ENCODE measurements at places on chromosomes 2 and 18.

DNA sequence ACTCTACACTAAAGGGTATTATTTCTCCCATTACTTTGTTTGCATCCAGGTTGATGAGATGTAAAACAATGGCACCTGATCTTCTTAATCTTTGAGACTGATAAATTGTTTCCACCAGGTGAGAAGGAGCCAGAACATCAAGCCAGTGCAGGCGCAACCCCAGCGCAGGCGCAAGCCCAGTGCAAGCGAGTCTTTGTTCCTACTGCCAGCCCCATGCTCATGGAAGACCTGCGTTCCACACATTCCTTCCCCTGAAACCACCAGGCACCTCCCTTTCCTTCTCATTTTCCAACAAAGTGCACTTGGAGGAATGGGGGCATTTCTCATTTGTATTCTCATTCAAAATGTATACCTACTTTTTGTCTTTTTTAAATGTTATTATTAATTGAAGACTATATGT is 188.7 kb upstream of the SMAD2 start:
- no peak overlapping the region for H3K4me3 ChIP-seq
- no peak overlapping the region for H3K27ac ChIP-seq
- no peak for DNase-seq
- H3K27me3 ChIP-seq: peaks cover 8% of the 10 kb centered on the region

- no peak overlapping the region for H3K4me3 ChIP-seq
- no peaks in the 10 kb centered on the region for H3K36me3 ChIP-seq
- H3K4me1 ChIP-seq: no peaks in the 10 kb centered on the region
These were observed 117.6 kb downstream of the PRKCE start for GRCh38 chr2:45769056-45769455.

DNA sequence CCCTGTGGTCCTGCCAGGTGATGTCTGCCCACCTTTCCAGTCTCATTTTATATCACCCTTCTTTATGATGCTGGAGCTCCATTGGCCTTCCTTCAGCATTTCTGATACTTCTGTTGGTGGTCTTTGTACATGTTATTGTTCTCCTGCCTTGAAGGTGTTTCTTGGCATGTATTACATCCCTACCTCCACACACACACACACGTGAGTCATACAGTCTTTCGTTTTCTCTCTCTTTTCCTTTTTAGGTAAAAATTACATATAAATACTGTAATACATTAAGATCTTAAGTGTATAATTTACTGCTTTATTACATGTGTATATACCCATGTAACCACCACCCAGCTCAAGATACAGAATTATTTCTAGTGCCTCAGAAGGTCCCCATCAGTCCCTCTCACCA is 10.2 kb upstream of the ADGRF3 start:
- DNase-seq: no peak
- no peaks in the 10 kb centered on the region for H3K27me3 ChIP-seq
- no peak overlapping the region for H3K4me3 ChIP-seq
- H3K36me3 ChIP-seq: peaks cover 23% of the 10 kb centered on the region

GRCh38 chr2:173869244-173870229 is 95.6 kb downstream of the SP3 start:
- H3K4me1 ChIP-seq: no peaks in the 10 kb centered on the region
- H3K4me3 ChIP-seq: no peak overlapping the region
- H3K27ac ChIP-seq: no peak overlapping the region
- no peaks in the 10 kb centered on the region for H3K36me3 ChIP-seq

DNA sequence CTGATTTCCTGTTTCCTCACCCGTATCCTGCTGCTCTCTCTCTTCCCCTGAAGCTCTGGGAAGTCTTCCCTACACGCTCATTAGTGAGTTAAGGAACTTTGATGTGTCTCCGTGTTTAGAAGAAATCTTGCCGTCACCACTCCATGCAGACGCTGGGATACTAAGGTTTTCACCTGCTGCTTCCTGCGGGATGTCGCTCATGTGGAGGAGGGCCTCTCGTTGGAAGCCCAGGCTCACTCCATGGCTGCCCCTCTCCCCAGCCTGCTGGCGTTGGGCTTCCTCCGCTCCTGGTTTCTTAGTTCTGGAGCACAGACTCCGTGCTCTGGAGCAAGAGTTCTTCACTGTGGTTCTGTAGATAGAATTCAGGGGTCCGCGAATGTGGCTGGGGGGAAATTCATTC is 326.3 kb downstream of the GBX2 start:
- H3K27ac ChIP-seq: no peak overlapping the region
- H3K27me3 ChIP-seq: no peaks in the 10 kb centered on the region
- H3K36me3 ChIP-seq: no peaks in the 10 kb centered on the region
- no peaks in the 10 kb centered on the region for H3K4me1 ChIP-seq

Data from activated CD4-positive, alpha-beta T cell treated with anti-CD3 and anti-CD28 coated beads, Interleukin-2, amount 10 ng/mL, durations not matched to agents 7 days and 5 days (primary cell).